ENCODE measurements at places on chromosomes 3 and 15. TPM values are rescaled to one million over a fixed set of nuclear protein-coding genes. Genes with fewer than 3 reads are reported as not detected.

Gene GOLGA6L4
- total RNA-seq = 0.29 TPM

Gene LRTM1
- not detected for total RNA-seq

Gene RTP1
- total RNA-seq = not detected

Gene THPO
- total RNA-seq = not detected

Gene CHRNA7
- total RNA-seq = not detected

Gene QRICH1
- 107 TPM for total RNA-seq

Gene RFTN1
- 36.5 TPM for total RNA-seq

Gene MYRIP
- total RNA-seq = not detected

Gene ACOX2
- 8.9 TPM for total RNA-seq

Gene TRH
- total RNA-seq = 0.18 TPM

Gene LACTB
- 31.4 TPM for total RNA-seq

Gene FSIP1
- total RNA-seq = 1.6 TPM

Gene BCHE
- total RNA-seq = 5.8 TPM

Gene THAP10
- 6.9 TPM for total RNA-seq

Gene LRRC2
- not detected for total RNA-seq

Gene ADCY5
- total RNA-seq = not detected

Gene PRTG
- 2.5 TPM for total RNA-seq

Gene RTP3
- total RNA-seq = not detected

Gene MCF2L2
- 0.29 TPM for total RNA-seq

Gene CSPG4
- total RNA-seq = 138 TPM

Data from myometrial cell (primary cell).